ENCODE measurements at places on chromosomes 16 and 17.

DNA sequence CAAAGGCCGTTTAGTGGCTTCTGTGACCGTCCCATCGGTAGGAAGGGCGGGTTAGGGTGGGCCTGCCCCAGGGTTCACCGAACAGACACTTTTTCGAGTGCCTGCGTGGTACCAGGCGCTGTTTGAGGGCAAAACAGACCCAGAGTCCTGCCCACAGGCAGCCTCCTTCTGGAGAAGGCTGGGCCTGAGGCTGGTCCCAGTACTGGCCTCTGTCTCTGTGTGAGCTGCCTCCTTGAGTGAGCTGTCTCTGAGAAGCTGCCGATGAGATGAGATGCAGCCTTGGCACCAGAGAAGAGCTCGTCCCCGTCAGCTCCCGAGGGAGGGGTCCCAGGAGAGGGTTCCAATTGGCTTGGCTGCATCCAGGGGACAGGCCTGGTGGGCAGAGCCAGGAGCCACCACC is 53.1 kb downstream of the NKD1 start:
- DNase-seq: no peak

- no peak for DNase-seq
These were observed 33.9 kb downstream of the MAP2K3 start for GRCh38 chr17:21318439-21318838.

DNA sequence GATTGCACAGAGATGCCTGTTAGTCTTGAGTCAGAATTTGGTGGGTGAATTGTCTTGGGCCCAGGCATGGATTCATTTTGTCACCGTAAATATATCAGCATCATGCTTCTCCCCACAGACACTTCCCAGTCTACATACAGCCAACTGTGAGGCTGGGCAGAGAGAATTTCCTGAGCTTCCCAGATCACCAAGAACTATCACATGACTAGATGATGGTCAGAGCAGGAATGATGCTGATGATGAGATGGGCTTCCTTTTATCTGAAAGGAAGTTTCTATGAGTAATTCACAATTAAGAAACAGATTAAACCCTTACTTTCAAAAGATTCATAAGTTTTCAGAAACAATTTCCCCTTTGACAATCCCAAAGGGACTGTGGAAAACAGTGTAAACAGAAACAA is 323 bp upstream of the KRTAP9-9 start:
- no peak for DNase-seq

DNA sequence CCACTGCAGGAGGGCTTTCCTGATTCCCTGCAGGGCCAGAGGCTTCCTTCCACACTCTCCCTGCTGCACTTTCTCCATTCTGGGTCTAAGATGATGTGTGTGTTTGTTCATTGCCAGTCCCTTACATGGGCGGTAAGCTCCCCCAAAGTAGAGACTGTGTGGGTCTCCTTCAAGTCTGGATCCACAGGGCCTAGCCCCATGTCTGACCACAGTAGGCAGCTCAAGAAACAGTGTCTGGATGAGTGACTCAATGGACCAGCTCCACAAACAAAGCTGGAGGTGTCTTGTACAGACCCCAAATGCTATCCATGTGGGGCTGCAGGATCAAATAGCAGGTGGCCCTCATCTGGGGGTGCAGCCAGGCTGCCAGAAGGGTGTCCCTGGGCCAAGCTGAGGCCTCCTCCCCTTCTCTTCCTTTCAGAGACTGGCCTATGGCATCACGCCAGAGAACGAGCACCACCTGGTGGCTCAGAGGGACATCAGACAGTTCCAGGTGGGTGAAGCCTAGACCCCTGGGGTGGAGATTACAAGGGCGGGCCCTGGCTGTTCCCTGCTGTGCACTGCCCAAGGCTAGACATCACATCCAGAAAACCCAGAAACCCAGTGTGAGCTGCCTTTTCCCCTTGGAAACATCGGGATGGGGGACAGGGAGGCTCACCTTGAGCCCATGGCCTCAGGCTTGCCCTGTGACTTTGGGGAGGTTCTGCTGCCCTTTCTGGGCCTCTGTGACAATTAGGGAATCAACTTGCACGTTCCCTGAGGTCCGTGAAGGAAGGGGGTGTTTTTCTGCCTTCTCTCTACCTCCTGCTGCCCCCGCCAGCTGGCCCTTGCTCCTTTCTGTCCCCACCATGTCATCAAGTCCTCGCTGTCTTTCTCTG is 45.9 kb downstream of the SLC6A2 start:
- peak; percentile 44 for DNase-seq

- DNase-seq: no peak
These were observed 524 bp downstream of the IQCK start for GRCh38 chr16:19718624-19718965.

Data from H54 (cell line).